CD4-positive, alpha-beta memory T cell (primary cell): ENCODE measurements at places on chromosomes 7 and 10.
A peak's percentile ranks its signal among the peaks of the same experiment; 100 is the strongest.

DNA sequence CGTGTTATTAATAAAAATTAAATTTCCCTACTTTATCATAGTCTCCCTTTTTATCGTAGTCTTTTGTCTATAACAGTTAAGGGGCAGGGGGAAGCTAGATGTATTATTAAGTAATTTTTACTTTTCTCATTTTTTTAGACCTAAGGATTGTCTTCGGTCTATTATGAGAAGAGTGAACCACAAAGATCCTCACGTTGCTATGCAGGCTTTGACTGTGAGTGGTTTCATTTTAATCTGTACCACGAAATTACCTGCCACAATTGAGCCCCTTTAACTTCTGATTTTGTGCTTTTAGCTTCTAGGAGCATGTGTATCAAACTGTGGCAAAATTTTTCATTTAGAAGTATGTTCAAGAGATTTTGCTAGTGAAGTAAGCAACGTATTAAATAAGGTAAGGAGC, 40.6 kb downstream of the STAM start:
- H3K27ac ChIP-seq, result peak overlapping the region; percentile 43
- no peaks in the 10 kb centered on the region for H3K27me3 ChIP-seq
- H3K4me1 ChIP-seq, result peaks cover 53% of the 10 kb centered on the region
- H3K36me3 ChIP-seq, result peaks cover 8% of the 10 kb centered on the region

- H3K4me1 ChIP-seq, result no peaks in the 10 kb centered on the region
- H3K27ac ChIP-seq, result no peak overlapping the region
- no peaks in the 10 kb centered on the region for H3K27me3 ChIP-seq
These were observed 37.0 kb downstream of the GPR22 start for GRCh38 chr7:107506674-107507339.

GRCh38 chr7:110529175-110529574, 561.8 kb upstream of the LRRN3 start:
- H3K4me3 ChIP-seq, result no peak overlapping the region
- no peaks in the 10 kb centered on the region for H3K27me3 ChIP-seq
- no peaks in the 10 kb centered on the region for H3K36me3 ChIP-seq
- H3K27ac ChIP-seq, result no peak overlapping the region
- DNase-seq, result no peak
- no peaks in the 10 kb centered on the region for H3K4me1 ChIP-seq

GRCh38 chr10:112789248-112789647, 160.8 kb upstream of the TCF7L2 start:
- H3K4me1 ChIP-seq, result no peaks in the 10 kb centered on the region
- no peak for DNase-seq
- H3K4me3 ChIP-seq, result no peak overlapping the region
- H3K27me3 ChIP-seq, result no peaks in the 10 kb centered on the region
- no peaks in the 10 kb centered on the region for H3K36me3 ChIP-seq
- H3K27ac ChIP-seq, result no peak overlapping the region

DNA sequence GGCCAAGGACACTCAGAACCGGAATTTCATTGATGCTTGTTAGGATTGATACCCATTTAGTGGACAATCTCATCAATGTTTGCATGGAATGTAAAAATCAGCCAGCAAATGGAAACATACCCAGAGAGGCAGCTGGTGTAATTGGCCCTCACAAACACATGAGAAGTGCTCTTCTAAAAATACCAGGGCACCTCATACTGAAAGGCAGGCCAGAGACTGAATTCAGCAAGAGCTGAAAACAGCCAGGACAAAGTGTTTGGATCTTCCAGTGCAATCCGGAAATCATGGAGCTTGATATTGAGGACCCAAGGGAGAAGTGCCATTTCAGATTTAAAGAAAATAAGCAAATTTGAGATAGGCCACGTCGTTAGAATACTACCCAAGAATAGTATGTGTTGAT, 498.6 kb downstream of the GALNT17 start:
- H3K4me3 ChIP-seq, result no peak overlapping the region
- no peaks in the 10 kb centered on the region for H3K27me3 ChIP-seq
- no peaks in the 10 kb centered on the region for H3K4me1 ChIP-seq
- no peak for DNase-seq
- H3K27ac ChIP-seq, result no peak overlapping the region

DNA sequence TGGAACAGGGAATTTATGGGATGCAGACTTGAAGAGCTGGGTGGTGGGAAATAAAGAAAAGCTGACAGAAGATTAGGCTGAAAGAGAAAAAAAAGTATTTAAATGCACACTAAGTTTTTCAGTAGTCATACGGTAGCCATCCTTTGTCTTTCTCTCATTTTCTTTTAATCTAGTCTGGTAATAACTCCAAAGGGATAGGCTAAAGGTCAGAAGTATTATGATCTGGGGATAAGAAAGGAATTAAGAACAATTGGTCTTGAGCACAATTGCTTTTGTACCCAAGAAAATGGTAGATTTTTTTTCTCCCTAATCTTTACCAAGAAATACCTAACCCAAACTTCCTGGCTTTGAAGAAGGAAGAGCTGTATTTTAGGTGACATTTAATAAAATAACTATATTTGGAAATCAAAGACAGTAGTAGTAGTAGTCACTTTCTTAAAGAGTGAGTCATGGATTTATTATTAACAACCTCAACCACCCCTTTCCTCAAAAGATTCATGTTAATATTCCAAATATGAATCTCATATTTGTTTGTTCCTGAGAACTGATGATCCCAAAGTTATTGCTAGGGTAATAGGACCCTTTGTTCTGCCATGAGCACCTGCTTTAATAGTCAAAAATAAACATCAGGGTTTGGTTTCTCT, 120.2 kb upstream of the ODAD2 start:
- no peaks in the 10 kb centered on the region for H3K27me3 ChIP-seq
- no peak overlapping the region for H3K4me3 ChIP-seq
- peaks cover 5% of the 10 kb centered on the region for H3K36me3 ChIP-seq
- no peak overlapping the region for H3K27ac ChIP-seq
- no peak for DNase-seq
- H3K4me1 ChIP-seq, result no peaks in the 10 kb centered on the region

- peaks cover 82% of the 10 kb centered on the region for H3K4me1 ChIP-seq
- H3K27ac ChIP-seq, result no peak overlapping the region
- H3K27me3 ChIP-seq, result no peaks in the 10 kb centered on the region
- no peak overlapping the region for H3K4me3 ChIP-seq
These were observed 220.8 kb upstream of the PRSS58 start for GRCh38 chr7:142478479-142479220.
